ENCODE measurements at places on chromosomes 3 and 15. TPM values are rescaled to one million over a fixed set of nuclear protein-coding genes. Genes with fewer than 3 reads are reported as not detected.

The PARP3 gene
- 6.4 TPM for total RNA-seq

DNA sequence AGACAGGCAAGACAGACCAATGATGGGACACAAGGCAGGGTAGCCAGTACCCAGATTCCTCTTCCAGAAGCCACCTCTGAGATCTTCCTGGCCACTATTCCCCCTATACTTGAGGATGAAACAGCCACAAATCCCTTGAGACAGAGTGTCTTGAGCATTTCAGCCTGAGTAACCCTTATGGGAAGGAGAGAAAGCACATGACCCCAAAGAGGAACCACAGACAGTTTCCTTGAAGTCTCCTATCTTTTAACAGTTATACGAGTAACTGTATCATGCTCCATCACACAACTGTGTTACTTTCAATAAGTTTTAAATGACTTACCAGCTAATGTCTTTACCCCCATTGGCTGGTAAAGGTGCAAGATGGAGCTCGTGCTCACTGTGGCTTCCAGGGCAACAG, 9.3 kb downstream of the VIPR1 start:
- no peak overlapping the region for H3K27ac ChIP-seq
- peaks cover 59% of the 10 kb centered on the region for H3K4me1 ChIP-seq
- DNase-seq, result no peak
- H3K36me3 ChIP-seq, result peaks cover 24% of the 10 kb centered on the region
- no peak overlapping the region for H3K4me3 ChIP-seq

DNA sequence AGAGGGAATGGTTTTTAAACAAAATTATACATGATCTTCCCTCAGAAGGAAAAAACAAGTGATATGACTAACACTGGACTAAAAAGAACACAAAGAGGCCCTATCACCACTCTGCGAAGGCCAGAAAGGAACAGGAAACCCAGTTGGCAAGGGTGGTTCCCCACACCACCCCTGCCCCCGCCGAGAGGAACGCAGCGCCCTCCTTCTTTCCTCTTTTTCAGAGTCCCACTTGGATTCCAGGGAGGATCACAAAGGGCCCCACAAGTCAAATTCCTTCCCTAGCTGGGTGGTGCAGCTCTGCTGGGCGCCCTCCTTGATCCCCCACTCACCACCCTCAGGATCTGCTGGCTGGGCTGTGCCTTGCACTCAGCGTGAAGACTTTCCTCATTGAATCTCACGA, 29.8 kb downstream of the PLA1A start:
- no peaks in the 10 kb centered on the region for H3K36me3 ChIP-seq
- no peaks in the 10 kb centered on the region for H3K27me3 ChIP-seq
- H3K4me1 ChIP-seq, result peaks cover 34% of the 10 kb centered on the region
- H3K4me3 ChIP-seq, result peak overlapping the region; percentile 24
- peak overlapping the region; percentile 29 for H3K27ac ChIP-seq

DNA sequence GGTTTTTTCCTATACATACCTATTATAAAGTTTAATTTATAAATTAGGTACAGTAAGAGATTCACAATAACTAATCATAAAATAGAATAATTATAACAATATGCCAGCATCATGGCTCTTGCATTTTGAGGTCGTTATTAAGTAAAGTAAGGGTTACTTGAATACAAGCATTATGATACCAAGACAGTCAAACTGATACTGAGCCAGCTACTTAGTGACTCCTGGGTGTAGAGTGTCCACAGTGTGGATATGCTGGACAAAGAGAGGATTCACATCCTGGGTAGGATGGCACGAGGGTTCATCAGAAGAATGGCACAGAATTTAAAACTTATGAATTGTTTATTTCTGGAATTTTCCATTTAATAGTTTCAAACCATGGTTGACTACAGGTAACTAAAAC, 157.2 kb upstream of the IL12A start:
- no peaks in the 10 kb centered on the region for H3K27me3 ChIP-seq
- H3K4me1 ChIP-seq, result no peaks in the 10 kb centered on the region
- H3K36me3 ChIP-seq, result no peaks in the 10 kb centered on the region
- H3K27ac ChIP-seq, result no peak overlapping the region
- no peak for DNase-seq
- H3K4me3 ChIP-seq, result no peak overlapping the region

The GPR176 gene
- not detected for total RNA-seq

The DZIP1L gene
- not detected for total RNA-seq

DNA sequence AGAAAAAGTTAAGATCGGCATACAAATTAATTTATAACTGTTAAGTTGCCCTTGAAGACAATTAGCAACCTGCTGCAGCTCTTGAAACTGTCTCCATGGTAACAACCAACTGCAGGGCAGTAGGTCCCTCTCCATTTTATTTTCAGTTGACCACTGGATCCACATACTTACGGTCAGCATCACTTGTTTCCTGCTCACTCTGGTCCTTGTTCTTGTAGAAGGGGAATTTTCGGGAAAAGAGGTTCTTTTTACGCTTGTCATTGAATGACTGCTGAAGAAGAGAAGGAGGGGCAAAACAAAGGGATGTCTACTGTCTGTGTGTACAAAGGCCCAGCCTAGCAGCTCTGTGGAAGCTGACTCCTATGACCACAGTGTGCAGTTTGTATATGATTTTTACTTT, 46.8 kb upstream of the MELTF start:
- no peak for DNase-seq
- no peaks in the 10 kb centered on the region for H3K4me1 ChIP-seq
- no peak overlapping the region for H3K27ac ChIP-seq
- peaks cover 16% of the 10 kb centered on the region for H3K36me3 ChIP-seq

The ISLR gene
- total RNA-seq, result not detected

All from CD4-positive, alpha-beta T cell (primary cell).